ENCODE measurements at places on chromosomes 7 and 10.

- DNase-seq: no peak
Observed at GRCh38 chr10:119595134-119595675, 1.6 kb downstream of the TIAL1 start.

DNA sequence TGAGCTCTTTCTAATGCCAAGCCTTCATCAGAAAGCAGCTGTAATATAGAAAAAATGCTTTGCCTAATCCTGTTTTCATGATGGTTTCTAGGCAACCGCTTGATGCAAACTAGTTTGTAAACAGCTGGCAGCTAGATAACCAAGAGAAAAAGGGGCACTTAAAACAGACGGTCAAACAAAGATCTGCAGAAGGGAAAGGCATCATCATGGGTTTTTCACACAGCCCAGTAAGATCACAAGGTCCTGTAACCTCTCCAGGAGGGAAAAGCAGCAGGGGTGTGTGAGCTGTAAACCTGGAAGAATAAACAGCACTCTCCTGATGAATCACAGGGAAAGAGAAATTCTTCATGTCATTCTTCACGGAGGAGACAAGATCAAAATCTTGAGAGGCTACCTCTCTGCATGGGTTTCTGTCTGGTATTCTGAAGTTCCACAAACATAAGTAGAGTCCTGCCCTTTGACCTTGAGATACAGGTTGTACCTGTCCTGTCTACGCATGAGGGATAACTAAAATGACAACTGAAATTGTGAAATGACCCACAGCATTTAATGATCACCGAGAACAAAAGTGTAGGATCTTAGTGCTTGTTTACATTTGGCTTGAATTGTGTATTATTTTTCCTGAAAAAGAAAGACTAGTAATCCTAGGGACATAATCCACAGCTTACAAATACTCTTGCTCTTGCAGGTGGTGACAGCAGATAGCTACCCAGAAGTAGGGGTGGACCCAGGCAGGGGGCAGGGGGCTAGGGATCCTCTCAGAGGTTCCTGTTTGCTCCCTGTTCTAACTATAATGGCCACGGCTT, 48.0 kb downstream of the CREB3L2 start:
- peak; percentile 93 for DNase-seq

GRCh38 chr10:124249196-124249595, 155.8 kb upstream of the CHST15 start:
- no peak for DNase-seq

DNA sequence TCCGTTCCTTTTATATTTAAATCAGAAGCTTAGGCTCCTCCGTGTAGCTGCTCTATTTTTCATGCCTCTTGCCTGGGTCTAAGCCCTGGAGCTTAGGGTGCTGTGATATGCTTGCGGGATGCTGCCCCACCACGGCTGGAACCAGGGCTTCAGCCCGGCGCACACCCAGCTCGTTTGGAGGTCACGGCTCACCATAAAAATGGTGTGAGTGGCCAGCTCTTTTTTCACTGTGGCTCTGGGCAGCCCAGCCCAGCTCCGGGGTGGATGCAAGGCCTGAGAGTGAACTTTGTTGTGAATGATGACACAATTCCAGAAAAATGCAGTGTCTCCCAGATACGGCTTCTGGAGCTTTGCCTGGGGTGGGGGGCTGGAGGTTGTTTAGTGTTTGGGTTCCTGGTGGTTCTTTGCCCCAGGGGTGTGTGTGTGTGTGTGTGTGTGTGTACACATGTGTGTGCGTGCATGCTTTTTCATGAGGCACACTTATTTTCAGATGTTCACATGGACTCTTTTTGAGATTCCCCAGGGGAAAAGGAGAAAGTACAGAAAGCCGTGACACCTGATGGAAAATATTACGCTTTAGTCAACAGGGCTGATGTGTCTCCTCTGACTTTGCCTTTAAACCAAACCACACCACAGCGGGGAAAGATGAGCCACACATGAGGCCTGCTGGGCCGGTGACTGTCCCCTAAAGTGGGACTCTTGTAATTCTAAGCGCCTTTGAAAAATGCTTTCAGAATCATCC, 46.2 kb downstream of the GRK5 start:
- peak; percentile 97 for DNase-seq

- DNase-seq: no peak
Observed at GRCh38 chr10:114234132-114234531, 4.9 kb upstream of the VWA2 start.

All from islet precursor cell (in vitro differentiated cells).